ENCODE measurements at places on chromosomes 12 and 14.

DNA sequence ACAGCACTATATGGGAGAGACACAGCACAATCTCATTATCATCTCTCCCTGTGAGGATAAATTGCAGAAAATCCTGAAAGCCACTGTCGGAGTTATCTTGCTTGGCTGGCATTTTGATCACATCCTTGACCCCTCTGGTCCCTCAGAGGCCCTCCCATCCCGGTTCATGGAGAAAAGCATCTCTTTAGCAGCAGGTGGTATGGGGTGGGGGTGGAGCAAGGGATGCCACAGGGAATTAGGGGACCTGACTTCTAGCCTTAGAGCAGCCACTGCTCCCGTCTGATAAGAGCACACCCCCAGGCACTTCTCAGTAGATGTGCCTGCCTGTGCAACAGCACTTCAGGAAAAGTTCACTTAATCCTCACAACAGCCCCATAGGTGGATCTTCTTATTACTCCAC is 38.6 kb downstream of the GRIN2B start:
- DNase-seq = no peak

DNA sequence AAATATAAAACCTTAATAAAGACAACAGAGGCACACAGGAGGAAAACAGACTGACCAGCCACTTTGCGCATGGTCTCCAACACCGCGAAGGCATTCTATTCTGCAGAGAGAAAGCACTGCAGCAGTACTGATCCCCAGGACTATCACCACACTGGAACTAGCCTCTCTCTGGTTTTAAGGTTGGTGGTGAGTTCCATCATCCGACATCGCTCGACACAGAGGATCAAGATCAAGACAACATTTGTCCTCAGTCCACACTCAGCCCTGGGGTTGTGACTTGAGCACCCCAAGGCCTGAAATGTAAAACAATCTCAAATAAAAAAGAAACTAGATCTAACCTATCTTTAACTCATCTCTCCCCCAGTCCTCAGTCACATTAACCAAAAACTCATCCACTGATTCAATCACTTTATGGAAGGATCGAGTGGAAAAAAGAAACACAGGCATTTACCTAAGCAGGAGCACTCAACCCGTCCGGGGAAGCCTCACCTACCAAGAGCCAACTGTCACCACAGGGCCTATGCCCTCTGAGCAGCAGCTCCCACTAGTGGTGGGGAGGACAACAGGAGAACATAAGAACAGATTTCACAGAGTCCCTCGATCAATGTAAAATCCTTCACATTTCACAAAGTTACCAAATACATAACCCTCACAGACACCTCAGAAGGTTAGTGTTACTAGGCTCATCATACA is 17.7 kb downstream of the STXBP6 start:
- no peak for DNase-seq

DNA sequence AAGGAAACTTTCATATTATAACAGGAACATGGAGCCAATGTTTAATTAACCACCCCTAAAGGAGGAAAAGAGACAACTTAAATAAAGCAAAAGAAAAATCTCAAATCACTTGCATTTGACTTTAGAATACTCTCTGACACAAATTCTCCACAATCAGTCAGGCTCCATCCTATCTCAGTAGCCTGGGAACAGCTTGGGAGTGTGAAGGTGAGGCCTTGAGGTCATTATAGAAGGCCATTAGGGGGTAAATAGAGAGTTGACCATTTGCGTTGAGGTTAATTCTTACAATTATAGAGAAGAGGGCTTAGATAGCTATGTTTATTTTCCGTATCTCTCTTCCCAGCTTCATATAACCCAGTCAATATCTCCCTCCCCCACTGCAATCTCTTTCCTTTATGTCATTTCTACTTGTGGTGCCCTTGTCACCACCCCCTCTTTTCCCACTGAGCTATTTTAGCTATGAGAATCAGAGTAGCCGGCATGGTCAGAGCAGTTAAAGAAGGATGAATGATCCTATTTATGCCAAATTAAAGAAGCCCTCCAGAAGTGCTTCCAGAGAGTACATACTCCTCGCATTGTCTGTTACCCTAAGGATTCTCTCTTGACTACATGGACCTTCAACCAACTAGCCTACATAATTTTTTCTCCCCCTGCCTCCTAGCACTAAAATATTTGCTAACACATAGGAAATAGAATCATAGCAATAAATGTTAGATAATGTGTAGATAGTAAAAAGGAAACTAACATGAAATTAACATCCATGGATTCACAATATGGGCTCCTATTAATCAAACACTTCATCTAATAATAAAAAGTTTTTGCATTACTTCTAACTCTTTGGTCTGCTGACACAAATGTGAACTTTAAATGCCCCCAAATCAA is 135.2 kb upstream of the KRR1 start:
- no peak for DNase-seq

GRCh38 chr14:70847406-70848090 is 38.2 kb upstream of the MAP3K9 start:
- no peak for DNase-seq

DNA sequence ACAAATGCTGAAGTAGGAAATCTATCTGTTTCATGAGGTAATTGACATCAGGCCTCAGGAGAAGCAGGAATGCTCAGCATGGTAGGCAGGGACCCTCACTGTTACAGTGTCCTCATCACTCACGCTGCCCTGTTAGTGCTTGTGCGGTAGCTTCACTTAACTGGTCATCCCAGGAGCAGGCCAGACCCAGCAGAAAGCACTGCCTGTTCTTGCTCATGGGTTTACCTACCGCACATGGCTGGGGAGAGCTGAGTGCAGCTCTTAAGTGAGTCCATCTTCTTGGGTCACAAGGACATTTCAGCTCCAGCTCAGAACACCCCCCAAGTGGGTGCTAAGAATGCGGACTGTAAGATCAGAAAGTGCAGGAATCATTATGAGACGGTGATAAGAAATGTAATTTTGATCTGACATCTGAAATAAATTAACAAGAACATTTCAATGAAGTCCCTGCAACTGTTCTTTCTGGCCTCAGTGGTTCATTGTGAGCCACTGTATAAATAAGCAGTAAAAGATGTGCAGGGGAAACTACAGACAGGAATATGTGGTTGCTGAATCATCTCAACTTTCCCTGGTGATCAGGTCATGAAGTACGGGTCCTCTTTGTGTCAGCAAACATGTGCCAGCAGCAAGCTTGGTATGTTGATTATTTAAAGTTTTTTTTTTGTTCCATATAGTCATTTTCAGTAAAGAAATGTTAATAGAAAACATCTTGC is 757.7 kb upstream of the TMEM132C start:
- DNase-seq = no peak

- DNase-seq = no peak
Measured at GRCh38 chr12:22533155-22533554, 11.2 kb downstream of the C2CD5 start.

GRCh38 chr12:3453990-3454680 is 36.9 kb upstream of the PRMT8 start:
- DNase-seq = no peak
